Hepatic stellate cell (primary cell): ENCODE measurements at places on chromosomes 11 and 22.

GRCh38 chr11:35909511-35910265 lies 34.2 kb upstream of the LDLRAD3 start:
- DNase-seq, result no peak

- DNase-seq, result no peak
These were observed 23.0 kb upstream of the AIFM3 start for GRCh38 chr22:20944042-20944441.

GRCh38 chr22:35661464-35661863 lies 13.2 kb downstream of the APOL6 start:
- DNase-seq, result no peak

DNA sequence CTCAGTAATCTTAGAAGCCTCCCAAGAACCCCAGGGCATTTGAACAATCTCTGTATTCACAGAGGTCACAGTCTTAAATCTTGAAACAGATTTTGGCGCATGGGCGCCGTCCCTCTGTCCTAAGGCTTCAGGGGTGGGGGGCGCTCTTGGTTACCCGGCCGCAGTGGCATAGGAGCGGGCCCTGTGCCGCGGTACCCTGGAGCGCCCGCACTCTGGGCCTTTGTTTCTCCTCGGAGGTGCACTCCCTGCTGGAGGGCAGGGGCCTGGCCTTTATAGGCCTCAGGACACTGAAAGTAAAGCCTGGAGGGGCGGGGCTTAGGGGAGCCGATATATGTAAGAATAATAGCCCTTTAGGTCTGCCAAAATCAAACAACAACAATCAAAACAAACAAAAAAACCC lies 197.3 kb upstream of the FOLH1 start:
- no peak for DNase-seq

DNA sequence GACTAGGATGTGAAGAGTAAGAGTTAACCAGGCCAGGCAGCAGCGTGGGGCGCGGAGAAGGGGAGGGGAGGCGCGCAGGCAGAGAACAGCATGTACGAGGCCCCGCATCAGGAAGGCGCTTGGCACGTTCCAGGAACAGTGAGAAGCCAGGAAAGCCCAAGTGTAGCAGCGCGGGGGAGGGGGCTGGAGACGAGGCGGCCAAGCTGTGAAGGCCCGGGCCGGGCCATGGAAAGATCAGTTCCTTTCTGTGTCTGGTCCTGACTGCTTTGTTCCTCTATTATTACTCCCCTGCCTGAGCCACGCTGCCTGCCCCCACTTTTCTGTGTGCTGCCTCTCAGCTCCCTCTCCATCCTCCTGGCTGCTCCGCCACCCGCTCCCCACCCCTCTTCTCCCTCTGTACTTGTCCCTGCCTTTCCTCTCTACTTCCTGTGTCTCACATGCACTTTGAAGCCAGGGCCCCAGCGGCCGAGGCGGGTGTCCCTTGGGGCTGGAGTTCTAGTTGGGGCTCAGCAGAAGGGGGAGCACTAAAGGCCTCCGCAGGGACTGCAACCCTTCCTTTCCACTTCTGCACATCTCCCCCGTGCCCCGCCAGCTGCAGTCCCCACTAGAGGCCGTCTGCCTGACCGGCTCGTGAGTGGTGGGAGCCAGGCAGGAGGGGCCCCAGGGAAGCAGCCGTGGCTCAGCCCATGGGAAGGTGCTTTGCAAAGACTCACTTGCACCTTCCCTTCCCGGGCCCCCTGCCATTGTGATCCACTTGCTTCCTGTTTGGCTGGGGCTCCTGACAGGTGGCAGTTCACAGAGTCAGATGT lies 63.7 kb downstream of the PRDM11 start:
- DNase-seq, result peak; percentile 49

GRCh38 chr22:17085277-17086181 lies 729 bp downstream of the IL17RA start:
- no peak for DNase-seq

DNA sequence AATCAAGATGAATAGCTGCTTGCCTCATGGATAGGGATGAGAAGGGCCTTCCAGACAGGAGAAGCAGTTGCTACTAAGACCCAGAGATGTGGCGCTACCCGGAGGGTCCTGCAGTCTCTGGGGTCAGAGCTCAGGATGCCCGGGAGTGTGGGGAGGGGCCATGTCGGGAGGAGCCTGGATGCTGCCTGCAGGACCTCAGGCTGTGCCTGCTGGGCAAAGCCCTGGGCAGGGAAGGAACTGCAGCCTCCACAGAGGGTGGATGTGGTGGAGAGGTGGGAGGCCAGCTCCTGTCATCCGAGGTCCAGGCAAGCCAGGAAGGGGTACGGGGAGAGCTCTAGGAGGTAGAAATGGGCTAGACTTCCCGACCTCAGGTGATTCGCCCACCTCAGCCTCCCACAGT lies 11.0 kb downstream of the PRR5 start:
- DNase-seq, result no peak

- no peak for DNase-seq
These were observed 282.3 kb upstream of the CTSC start for GRCh38 chr11:88619656-88620385.
